ENCODE measurements at places on chromosomes 16 and 17. TPM values are rescaled to one million over a fixed set of nuclear protein-coding genes. Genes with fewer than 3 reads are reported as not detected.

The LPO gene
- total RNA-seq: not detected

The AGRP gene
- total RNA-seq: not detected

The ADGRG3 gene
- total RNA-seq: not detected

DNA sequence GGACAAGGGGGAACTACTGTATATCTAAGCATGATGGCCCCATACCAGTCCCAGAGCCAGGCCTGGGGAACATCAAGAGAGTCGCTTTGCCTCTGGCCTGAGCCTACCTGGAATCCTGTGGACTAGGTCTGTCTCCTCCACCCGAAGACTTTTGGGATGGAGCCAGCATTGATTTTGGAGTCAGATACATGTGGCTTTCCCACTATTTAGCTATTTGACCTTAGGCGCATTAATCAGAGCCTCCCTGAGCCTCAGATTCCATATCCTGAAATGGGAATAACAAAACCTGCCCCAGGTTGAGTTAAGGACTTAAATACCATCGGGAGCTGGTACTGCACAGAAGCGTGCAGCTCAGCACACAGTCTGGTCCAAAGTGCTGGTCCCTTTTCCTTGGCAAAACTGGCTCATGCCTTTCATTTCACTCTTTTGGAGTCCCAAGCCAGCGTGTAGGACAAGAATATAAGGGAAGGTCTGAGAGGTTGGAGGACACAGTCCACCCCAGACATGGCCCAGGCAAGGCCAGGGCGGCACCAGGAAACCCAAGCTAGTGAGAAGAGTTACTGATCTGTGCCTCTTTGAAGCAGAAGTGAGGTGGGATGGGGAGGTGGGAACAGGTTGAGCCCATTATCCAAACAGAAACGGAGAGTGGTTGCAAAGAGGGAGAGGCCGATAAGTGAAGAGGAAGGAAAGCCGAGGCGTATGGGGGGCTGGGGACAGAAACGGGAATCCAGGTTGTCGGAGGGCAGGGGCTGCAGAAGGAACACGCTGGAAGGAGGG lies 986 bp downstream of the FA2H start:
- DNase-seq: no peak

- no peak for DNase-seq
Measured at GRCh38 chr17:55889271-55889670, 138.4 kb downstream of the PCTP start.

Data from frontal cortex (tissue), 4 donors.